ENCODE measurements at places on chromosomes 2 and 18. TPM values are rescaled to one million over a fixed set of nuclear protein-coding genes. Genes with fewer than 3 reads are reported as not detected.

CYRIA gene
- 0.20 TPM for total RNA-seq

SLC9A4 gene
- 1.4 TPM for total RNA-seq

TPO gene
- not detected for total RNA-seq

EFR3B gene
- total RNA-seq: 14.5 TPM

GFPT1 gene
- total RNA-seq: 122 TPM

RGPD8 gene
- 23.1 TPM for total RNA-seq

DNA sequence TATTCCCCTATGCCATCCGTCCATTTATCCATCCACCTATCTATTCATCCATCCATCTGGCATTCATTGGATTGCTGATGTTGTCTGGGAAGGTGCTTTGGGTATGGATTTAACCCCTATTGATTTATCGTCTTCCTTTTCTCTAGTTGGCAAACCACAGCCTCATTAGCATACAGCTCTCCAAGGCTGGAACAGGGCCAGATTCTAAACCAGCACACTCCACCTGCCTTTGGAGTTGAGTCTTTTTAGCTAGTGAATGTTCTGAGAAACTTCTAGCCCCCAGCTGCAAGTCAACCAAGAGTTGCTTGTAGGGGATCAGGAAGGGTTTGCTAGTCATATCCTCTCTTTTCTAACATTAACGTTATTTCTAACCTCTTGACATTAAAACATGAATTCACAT is 90.7 kb downstream of the NRP2 start:
- H3K4me3 ChIP-seq: no peak overlapping the region
- no peaks in the 10 kb centered on the region for H3K27me3 ChIP-seq
- DNase-seq: no peak
- peaks cover 37% of the 10 kb centered on the region for H3K4me1 ChIP-seq
- no peaks in the 10 kb centered on the region for H3K36me3 ChIP-seq

GRCh38 chr2:127146820-127147502 is 40.0 kb upstream of the BIN1 start:
- no peaks in the 10 kb centered on the region for H3K4me1 ChIP-seq
- no peak overlapping the region for H3K4me3 ChIP-seq
- no peaks in the 10 kb centered on the region for H3K36me3 ChIP-seq
- DNase-seq: no peak

GRCh38 chr2:26455037-26455669 is 22.8 kb downstream of the OTOF start:
- H3K36me3 ChIP-seq: no peaks in the 10 kb centered on the region
- no peak for DNase-seq
- H3K27ac ChIP-seq: peak overlapping the region; percentile 83
- H3K27me3 ChIP-seq: no peaks in the 10 kb centered on the region

- H3K4me3 ChIP-seq: no peak overlapping the region
- no peaks in the 10 kb centered on the region for H3K27me3 ChIP-seq
- no peaks in the 10 kb centered on the region for H3K36me3 ChIP-seq
- DNase-seq: peak; percentile 70
- no peaks in the 10 kb centered on the region for H3K4me1 ChIP-seq
Observed at GRCh38 chr2:72993147-72993932, 76.0 kb downstream of the EMX1 start.

GRCh38 chr18:31723639-31723989 is 37.1 kb downstream of the SLC25A52 start:
- no peaks in the 10 kb centered on the region for H3K4me1 ChIP-seq
- peak overlapping the region; percentile 37 for H3K4me3 ChIP-seq

- no peak overlapping the region for H3K4me3 ChIP-seq
- no peaks in the 10 kb centered on the region for H3K27me3 ChIP-seq
- DNase-seq: no peak
- H3K36me3 ChIP-seq: no peaks in the 10 kb centered on the region
Observed at GRCh38 chr2:118535171-118535817, 312.2 kb downstream of the EN1 start.

- H3K27ac ChIP-seq: no peak overlapping the region
- no peaks in the 10 kb centered on the region for H3K4me1 ChIP-seq
- H3K4me3 ChIP-seq: no peak overlapping the region
Observed at GRCh38 chr2:176876493-176877103, 336.0 kb upstream of the HNRNPA3 start.

- no peaks in the 10 kb centered on the region for H3K4me1 ChIP-seq
- DNase-seq: no peak
- no peak overlapping the region for H3K4me3 ChIP-seq
- no peaks in the 10 kb centered on the region for H3K36me3 ChIP-seq
Observed at GRCh38 chr2:208311954-208312353, 45.9 kb downstream of the PIKFYVE start.

- H3K36me3 ChIP-seq: no peaks in the 10 kb centered on the region
- H3K27me3 ChIP-seq: no peaks in the 10 kb centered on the region
- no peak overlapping the region for H3K4me3 ChIP-seq
Observed at GRCh38 chr2:5846881-5847280, 154.7 kb downstream of the SOX11 start.

DNA sequence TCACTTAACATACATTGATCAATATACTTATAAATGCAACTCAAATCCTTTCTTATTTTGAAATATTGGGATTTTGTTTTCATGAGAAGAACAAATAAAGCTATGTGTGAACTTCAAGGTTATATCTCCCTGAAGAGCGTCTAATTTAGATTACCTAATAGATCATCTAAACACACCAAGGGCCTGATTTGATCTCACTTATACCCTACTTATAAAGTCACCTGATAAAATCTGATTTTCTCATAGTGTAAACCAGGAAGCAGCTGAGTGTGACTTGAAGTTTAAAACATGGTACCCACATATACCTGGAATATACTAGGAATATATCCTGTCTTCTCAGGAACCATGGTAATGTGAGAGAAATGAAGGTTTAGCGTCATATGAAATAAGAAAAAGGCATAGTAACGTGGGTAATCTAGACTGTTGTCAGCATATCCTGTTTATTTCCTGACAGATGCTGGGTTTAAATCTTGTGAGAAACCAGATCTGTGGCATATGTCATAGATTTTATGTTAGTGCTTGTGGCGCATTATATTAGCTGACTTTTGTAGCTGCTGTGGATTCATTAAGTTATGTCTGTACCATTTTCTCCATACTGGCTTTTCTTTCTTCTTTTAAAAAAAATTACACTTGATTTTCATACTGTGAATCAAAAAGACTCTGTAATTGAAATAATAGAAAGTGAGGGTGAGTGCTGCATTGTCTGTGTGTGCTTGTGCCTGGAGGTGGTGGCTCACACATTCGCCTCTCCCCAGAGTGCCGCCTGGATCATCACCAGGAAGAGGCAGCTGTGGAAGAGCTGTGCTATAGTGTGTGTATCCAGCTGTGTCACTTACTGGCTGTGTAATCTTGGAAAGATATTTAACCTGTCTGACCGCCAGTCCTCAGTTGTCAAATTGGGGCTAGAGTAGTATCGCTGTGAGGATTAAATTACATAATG is 164.0 kb downstream of the MYO3B start:
- peaks cover 6% of the 10 kb centered on the region for H3K4me1 ChIP-seq
- no peaks in the 10 kb centered on the region for H3K27me3 ChIP-seq
- no peak for DNase-seq

GRCh38 chr2:238434846-238435751 is 8.4 kb downstream of the ASB1 start:
- no peaks in the 10 kb centered on the region for H3K4me1 ChIP-seq
- no peaks in the 10 kb centered on the region for H3K36me3 ChIP-seq
- no peak overlapping the region for H3K4me3 ChIP-seq
- DNase-seq: no peak
- H3K27me3 ChIP-seq: no peaks in the 10 kb centered on the region
- H3K27ac ChIP-seq: no peak overlapping the region

GRCh38 chr18:76741346-76741745 is 81.0 kb upstream of the ZNF236 start:
- no peaks in the 10 kb centered on the region for H3K27me3 ChIP-seq
- no peak overlapping the region for H3K4me3 ChIP-seq
- no peaks in the 10 kb centered on the region for H3K36me3 ChIP-seq
- no peak for DNase-seq
- no peaks in the 10 kb centered on the region for H3K4me1 ChIP-seq
- no peak overlapping the region for H3K27ac ChIP-seq

DNA sequence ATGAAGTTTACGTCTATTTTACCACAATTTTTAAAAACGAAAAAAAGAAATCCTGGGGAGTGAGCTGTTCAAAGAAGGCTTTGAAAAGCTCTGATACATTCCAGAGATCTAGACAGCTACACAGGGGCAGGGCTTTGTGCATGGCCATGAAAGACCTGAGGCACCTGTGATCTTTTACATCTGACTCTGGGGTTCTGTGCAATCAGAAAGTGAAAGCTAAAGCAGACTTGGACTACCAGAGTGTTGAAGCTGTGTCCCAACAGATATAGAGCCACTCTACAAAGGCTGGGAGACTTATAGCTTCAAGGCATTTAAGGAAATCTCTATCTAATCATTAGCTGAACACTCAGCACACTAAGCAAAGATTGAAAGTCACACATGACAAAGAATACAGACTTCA is 34.1 kb downstream of the PARD6G start:
- no peak for DNase-seq
- no peaks in the 10 kb centered on the region for H3K4me1 ChIP-seq
- no peaks in the 10 kb centered on the region for H3K36me3 ChIP-seq
- no peaks in the 10 kb centered on the region for H3K27me3 ChIP-seq
- H3K27ac ChIP-seq: no peak overlapping the region
- H3K4me3 ChIP-seq: no peak overlapping the region

DNA sequence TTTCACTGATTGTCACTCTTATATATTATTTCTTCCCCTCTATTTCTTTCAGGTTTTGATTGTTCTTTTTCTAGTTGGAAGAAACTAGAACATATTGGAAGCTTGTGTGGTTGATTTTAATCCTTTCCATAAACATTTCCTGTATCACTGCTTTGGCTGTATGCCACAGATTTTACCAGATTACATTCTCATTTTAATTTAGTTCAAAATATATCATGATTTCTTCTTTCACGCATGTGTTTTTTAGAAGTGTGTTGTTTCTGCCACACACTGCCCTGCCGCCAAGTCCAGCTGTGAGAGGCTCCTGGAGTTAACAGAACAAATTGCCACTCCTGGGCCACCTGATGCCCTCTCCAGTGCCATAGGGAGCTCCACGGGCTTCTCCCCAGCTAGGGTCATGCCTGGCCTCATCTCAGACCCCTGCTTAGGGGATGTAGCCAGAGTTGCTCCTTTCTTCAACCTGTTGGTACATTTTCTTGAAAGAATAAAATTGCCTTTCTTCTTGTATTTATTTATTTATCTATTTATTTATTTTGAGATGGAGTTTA is 206.2 kb upstream of the COPS8 start:
- no peaks in the 10 kb centered on the region for H3K36me3 ChIP-seq
- no peak for DNase-seq
- H3K27ac ChIP-seq: no peak overlapping the region
- no peak overlapping the region for H3K4me3 ChIP-seq
- peaks cover 13% of the 10 kb centered on the region for H3K4me1 ChIP-seq

- H3K4me3 ChIP-seq: no peak overlapping the region
- no peak for DNase-seq
- H3K4me1 ChIP-seq: no peaks in the 10 kb centered on the region
- H3K27ac ChIP-seq: no peak overlapping the region
- H3K36me3 ChIP-seq: no peaks in the 10 kb centered on the region
Observed at GRCh38 chr2:144632809-144633208, 112.9 kb upstream of the ZEB2 start.

Data from Caco-2 (cell line).